ENCODE measurements at places on chromosomes 12 and 14.

- no peak for DNase-seq
Measured at GRCh38 chr12:666066-666465, 2.8 kb upstream of the NINJ2 start.

DNA sequence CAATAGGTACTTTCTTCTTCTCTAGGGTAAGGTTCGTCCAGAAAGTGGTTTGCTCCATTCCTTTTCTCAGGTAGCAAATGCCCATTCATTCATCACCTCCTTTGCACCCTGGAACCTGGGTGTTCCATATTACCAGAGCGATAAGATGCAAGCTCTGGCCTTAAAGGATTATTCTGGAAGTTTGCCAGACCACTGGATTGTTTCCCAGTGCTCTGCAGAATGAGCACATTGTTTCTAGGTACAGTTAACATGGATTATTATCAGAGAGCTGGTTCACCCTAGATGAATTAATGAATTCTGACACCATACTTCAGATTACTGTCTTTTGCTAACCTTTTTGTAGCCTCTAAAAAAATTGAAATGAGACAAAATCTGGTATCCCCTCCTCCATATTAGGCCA, 170.9 kb upstream of the BMP4 start:
- DNase-seq = no peak

DNA sequence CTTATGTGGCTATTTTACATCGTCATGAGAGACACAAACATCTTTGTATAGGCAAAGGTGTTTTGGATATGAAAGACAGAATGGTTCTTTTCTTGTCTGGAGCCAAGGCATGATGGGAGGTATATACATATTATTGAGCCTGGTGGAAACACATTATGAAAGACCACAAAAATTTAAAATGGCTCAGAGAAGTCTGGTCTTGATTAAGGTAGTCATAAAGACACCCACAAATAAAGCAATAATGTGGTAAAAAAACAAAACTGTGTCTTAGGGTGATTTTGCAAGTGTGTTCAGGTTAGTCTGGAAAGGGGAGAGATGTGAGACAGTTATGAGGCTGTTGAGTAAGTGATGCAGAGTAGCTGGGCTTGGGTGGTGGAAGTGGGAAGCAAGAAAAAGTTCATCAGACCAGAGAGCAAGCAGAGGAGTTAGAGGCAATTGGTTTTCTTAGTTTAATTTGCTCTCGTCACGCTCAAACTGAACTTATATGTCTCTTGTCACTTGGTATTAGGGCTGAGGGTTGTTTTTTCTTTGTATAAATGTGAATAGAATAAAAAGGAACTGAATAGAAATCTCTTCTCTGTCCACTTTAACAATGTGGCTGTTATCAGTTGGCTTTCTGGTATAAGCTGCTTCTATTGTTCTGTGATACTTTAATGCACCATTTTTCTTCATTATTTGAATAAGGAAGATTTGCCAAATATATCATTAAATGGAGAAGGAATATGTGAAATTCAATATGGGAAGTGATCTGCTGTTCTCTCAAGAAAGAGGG, 115.0 kb downstream of the AKAP6 start:
- no peak for DNase-seq

GRCh38 chr12:57191410-57191809, 25.2 kb upstream of the NXPH4 start:
- no peak for DNase-seq

GRCh38 chr14:61130512-61131260, 149.6 kb downstream of the SLC38A6 start:
- DNase-seq = no peak

DNA sequence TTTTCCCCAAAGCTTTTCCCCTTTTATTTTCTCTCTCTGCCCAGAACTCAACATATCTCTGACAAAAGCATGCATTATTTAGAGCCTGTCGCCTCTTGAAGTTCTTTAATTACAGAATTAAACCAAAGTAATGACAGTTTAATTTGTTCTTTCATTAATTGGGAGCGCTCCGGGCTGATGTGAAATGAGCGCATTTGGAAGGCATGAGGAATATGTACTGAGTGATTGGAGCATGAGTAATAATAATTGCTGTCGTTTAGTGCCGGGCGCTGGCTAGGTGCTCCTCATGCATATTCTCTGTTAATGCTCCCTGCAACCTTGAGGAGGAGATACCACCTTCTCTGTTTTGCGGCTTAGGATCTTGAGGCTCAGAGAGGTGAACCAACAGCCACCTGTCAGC, 120.5 kb downstream of the SLC25A47 start:
- DNase-seq = no peak

DNA sequence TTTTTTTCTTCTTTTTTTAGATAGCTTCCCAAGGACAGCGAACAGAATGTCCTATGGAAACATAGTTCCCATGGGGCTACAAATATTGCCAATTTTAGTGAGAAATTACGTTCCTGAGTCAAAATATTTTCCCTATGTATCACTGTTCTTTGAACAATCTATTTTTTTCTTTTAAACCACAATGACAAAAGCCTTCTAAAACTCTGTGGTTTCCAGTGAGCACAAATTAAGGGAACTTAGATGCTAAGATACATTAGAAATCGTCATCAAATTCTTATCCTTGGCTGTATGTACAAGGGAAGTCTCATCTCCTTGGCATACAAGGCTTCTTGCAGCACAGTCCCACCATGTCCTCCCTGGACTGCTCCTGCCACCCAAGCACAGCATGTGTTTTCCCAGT, 17.9 kb downstream of the CPM start:
- DNase-seq = no peak

GRCh38 chr12:93192878-93193277, 184.8 kb upstream of the NUDT4 start:
- DNase-seq = no peak

DNA sequence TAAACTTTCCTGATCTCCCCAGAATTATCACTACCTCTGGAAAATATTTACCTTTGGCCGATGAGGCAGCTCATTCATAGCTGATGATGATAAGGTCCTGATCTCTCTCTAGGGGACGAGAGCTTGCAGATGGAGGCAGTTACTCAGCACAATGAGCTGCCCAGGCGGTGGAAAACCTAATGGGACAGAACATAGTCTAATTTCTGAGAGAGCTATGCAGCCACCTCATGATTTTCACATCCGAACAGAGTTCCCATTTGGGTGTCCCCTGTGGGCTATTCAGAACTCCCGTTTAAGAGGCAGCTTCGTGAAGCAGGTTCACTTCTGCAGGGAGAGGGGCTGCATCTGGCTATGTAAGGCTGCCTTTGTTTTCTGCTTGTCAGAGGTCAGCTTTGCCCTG, 724.6 kb upstream of the TMEM132C start:
- no peak for DNase-seq

GRCh38 chr12:15856097-15856982, 25.8 kb upstream of the STRAP start:
- DNase-seq = peak; percentile 5

DNA sequence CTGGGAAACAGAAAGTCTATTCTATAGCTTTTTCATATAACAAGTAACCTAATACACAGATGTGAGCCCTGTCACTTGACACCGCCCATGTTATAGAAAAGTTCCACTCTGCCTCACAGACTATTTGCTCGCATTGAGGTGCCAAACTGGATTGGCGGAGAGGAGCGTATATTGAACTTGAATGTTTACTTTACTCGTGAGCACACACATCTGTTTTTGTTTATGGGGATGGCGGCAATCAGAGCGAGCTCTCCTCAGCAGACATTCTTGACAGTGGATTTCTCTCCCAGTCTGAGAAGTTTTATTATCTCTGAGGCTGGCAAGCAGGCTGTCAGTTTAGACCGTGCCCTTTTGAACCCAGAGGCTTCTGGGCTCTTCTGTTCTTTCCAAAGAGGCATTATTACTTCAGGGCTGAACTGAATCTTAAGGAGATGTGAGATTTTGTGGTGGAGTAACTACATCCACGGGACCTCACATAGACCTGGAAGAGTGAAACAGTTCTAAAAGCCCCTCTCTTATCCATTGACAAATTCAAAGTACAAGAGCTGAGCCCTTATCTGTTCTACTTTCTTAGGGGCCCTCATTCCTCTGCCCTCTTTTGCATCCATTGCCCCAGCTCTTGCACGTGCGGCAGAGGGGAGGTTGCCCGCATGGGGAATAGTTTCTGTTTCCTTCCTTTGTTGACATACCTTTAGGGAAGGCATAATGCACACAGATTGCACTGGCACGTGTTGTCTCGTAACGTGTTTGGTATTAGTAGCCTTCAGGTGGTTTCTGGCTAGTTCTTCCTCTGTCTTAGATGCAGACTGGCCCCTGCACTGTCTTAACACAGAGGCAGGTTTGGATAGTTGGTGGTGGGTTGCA, 68.2 kb downstream of the DRAM1 start:
- no peak for DNase-seq

- no peak for DNase-seq
Measured at GRCh38 chr14:65373016-65373670, 39.4 kb upstream of the FUT8 start.

- DNase-seq = no peak
Measured at GRCh38 chr14:29999013-29999539, 71.4 kb upstream of the PRKD1 start.

Data from NCI-H1092 (cell line).